Activated T-cell treated with anti-CD3 and anti-CD28 coated beads, Interleukin-2, amount 50 U/mL, for 48 hours (primary cell): ENCODE measurements at places on chromosomes 11 and 22.
A peak's percentile ranks its signal among the peaks of the same experiment; 100 is the strongest.

GRCh38 chr11:2592559-2593392 is 107.0 kb downstream of the KCNQ1OT1 start:
- DNase-seq, result peak; percentile 8

DNA sequence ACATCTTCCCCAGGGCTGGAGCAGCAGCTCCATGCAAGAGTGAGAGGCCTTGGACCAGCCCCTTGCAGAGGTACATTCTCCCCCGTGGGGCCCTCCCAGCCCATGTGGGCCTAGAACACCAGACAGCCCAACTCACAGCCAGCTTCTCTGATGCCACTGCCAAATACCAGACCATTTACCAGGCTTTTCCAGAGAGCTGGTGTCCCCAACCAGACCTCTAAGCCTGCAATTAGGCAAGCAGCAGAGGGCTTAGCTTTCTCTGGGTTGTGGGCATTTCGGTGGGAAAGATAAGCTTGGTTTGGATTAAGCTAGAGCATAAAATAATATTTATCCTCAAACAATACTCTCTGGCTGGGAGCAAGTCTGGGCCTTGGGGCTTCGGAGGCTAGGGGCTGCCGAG is 75.6 kb downstream of the TP53I11 start:
- no peak for DNase-seq

GRCh38 chr11:35365395-35365794 is 54.0 kb downstream of the SLC1A2 start:
- DNase-seq, result no peak

GRCh38 chr11:8533332-8533731 is 60.7 kb downstream of the STK33 start:
- DNase-seq, result no peak

DNA sequence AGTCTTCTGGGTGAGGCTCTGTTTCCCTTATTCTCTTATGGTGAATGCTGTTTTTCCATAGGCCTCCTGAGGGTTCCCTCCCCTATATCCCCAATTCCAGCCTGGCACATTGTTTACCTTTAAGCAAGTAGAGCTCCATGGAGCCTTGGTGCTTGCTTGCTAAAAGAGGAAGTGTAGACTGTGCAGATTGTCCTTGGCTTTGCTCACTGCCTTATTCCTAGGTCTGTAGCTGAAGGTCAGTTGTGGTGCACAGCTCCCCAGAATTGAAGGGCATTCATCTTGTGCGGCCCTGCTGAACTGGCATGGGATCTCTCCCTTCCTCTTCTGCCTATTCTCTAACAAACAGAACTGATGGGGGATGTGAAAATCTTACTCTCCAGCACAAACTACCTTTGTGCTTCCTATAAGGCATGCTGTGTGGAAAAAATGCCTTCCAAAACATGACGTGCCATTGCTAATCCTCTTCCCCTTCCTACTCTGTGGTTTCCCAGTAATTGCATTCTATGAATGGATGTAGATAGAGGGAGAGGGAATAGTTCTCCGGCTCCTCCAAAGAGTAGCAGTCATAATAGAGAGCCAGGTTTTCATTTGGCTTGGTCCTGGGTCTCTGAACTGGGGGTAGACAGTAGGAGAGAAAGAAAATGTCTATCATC is 34.2 kb upstream of the PLET1 start:
- no peak for DNase-seq

DNA sequence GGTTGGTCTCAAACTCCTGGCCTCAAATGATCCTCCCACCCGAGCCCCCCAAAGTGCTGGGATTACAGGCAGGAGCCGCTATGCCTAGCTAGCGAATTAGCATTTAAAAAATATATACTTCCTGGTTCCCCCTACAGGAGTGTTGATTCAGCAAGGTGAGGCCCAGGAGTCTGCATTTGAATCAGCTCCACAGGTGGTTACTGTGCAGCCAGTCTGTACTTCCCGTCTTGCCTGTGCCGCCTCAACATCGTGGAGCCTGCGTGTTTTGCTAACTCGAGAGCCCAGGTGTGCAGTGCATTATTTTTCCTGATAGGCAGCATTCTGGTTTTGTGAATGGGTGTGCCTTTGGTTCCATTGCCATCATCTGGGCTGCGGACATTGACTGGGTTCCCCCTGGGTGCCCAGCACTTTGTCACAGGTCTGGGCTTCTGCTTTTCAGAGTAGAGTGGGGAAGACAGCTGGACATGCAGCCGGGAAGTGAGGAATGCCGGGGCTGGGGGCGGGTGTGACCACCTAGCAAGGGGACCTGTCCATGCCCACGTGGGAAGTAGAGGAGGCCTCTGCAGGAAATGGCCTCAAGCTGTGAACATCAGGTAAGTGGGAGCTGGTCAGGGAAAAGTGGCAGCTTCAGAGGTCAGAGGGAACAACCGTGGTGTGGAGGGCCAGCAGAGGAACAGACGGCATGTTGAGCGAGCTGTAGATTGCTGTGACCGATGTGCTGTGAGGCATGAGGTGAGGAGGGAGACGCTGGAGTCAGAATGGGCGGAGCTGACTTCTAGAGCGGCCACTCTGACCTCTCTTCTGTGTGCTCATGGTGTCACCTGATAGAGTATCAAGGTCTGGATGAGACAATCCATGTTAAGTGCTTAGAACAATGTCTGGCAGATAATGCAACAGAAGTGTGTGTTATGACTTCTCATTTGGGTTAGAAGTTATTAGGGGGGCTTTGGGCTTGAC is 42.2 kb downstream of the PPFIA1 start:
- no peak for DNase-seq

DNA sequence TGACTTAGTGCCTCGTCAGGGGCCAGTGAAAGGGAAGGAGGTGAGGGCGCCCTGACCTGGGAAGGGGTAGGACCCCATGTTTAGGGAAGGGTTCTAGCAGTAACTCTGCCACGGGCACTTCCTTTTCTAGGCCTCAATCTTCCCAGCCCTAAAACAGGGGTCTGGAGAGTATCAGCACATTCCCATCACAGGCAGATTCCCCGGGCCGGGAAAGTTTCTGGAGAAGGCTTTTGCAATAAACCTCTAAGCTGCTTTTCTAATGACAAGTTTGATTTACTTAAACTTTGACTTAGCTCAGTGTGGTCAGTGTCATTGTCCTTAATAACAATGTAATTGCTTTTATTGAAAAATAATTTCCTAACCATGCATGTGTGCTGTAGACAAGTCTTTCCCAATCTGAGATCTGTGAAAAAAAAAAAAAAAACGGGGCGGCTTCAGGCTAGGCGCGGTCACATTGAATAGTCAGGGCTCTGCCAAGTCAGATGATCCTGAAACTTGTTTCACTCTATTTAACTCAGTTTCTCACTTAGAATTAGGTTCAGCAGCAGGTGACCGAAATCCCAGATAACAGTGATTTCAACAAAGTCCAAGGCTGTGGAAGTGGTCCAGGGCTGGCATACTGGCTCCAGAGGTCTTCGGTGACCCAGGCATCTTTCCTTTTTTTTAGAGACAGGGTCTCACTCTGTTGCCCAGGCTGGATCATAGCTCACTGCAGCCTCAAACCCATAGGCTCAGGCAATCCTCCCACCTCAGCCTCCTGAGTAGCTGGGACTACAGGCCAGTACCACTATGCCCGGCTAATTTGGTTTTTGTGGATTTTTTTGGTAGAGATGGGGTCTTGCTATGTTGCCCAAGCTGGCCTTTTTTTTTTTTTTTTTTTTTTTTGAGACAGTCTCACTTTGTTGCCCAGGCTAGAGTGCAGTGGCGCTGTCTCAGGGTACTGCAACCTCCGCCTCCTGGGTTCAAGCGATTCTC is 19.5 kb upstream of the TAB1 start:
- no peak for DNase-seq

GRCh38 chr22:45670981-45671782 is 452 bp upstream of the ATXN10 start:
- DNase-seq, result no peak

DNA sequence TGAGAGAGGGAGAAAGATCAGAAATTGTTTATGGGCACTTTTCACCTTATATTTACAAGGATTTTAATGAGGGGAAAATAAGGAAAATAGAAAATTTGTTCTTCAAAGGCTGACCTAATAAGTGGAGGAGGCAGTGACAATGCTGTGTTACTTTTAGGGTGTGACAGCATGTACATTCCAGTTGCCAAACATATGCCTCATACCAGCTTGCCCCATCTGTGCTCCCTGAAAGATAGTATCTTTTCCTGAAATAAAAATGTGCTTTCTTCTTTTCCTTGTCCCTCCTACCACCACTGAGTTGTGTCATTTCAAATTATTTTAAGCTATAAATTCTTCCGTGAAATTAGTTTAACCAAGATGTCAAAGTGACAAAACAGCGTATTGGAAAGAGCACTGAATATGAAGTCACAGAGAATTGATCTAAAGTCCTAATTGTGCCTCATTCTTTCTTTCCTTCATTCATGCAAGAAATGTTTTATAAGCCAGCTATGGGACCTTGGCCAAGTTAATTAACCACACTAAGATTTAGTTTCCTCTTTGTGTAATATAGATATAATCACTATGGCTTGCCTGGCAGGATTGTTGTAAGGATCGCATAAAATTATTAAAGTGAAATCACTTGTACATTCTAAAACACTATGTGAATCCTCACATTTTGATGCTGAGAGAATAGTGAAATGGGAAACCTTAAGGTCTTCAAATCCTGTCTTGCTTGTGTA is 1307.5 kb upstream of the TENM4 start:
- DNase-seq, result no peak

GRCh38 chr11:44805596-44805995 is 78.8 kb downstream of the TSPAN18 start:
- DNase-seq, result no peak

DNA sequence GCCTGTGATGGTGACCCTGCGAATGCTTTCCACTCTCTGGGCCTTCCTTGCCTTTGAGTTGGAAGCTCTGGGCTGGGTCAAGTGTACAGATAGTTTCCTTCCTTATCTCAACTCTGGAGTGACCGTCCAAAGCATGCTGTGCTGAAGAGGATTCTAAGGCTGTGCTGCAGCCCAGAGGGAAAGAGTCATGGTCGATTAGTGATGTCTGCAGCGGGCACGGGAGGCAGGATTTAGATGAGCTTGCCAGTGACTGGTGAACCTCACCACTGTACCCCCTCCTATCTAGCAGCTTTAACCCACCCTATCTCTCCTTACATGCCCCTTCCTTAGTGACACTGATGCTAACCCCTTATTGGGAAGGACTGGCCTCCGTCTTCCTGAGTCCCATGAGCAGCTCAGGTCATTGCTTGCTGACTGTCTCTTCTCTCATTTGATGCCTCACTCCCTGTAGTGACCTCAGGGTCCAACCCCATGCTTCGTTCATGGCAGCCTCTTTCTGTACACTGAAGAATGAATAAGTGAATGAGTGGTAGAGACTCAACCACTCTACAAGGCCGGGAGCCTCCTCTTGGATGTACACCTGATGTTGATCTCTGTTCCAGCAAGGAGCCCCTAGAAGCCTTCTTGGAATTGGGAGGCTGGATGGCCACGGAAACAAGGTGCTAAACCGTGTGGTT is 6.7 kb downstream of the GNAZ start:
- DNase-seq, result no peak

DNA sequence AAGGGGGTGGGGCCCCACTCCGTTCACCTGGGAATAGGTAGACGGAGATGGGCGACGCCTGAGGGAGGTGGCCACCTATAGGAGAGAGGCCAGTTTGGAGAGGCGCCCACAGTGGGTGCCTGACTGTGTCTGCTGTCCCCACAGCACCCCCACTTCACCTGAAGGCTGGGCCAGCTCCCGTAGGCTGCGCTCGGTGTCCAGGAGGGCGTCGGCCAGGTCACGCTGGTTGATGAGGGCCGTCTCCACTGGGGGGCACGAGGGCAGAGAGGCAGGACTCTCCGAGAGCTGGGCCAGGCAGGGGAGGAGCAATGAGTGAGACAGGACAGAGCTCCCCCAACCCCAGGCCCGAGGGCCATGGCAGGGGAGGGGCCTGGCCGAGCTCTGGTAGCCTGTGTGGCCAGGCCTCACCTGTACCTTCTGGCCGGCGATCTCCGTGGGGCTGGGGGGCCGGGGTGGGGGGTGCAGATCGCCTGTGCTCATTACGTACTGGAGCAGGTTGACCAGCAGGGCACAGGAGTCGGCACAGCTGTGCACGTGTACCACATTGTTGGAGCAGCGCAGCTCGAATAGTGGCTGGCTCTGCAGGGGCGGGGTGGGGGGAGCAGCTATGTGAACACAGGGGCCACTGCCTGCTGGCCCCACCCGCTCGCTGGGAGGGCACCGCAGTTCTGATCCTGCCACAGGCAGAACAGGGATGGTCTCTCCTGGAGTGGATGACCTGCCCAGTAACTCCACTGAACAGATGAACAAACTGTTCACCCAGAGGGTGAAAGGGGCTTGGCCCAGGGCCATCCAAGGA is 14.7 kb downstream of the ATG2A start:
- no peak for DNase-seq

GRCh38 chr22:22895776-22896445 is 8.3 kb downstream of the IGLL5 start:
- DNase-seq, result no peak

- no peak for DNase-seq
Measured at GRCh38 chr11:35478471-35479091, 46.8 kb downstream of the PAMR1 start.

GRCh38 chr11:91265946-91266345 is 958.7 kb upstream of the FAT3 start:
- no peak for DNase-seq

DNA sequence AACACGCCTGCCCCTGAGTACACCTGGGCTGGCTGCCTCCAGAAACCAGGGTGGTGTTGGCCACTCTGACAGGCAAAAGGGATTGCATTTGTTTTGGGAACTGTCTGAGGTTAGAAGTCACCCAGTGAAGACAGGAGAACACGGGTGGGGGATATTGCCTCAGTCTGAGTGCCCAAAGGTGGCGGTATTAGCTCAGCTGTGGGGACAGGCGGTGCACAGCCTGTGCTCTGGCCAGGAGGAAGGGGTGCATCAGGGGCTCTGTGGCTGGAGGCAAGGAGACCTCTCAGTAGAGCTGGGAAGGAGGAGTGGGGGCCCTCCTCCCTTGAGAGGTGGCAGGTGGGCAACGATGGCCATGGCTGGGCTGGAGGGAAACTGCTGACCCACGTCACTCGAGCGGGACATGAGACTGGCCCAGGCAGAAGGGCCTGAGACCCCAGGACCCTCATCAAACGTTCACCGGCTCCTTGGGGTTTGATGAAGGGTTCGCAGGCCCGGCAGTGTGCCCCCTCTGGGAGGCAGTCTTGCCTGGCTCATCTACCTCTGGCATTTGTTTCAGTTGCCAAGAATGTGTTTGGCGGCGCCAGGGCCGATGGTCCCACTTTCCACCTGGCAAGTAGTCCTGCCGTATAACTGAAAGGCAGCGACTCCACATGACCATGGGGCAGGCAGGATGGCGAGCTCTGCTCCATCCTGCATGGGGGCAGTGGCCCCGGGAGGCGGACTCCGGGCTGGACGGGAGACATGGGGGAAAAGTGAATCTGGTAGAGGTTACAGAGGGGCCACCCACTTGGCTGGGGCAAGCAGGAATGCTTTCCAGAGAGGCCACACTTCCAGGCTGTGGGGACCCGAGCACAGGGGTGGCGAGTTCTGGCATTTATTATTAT is 52.8 kb upstream of the SMIM38 start:
- DNase-seq, result no peak
